ENCODE measurements at places on chromosomes 2 and 18.

DNA sequence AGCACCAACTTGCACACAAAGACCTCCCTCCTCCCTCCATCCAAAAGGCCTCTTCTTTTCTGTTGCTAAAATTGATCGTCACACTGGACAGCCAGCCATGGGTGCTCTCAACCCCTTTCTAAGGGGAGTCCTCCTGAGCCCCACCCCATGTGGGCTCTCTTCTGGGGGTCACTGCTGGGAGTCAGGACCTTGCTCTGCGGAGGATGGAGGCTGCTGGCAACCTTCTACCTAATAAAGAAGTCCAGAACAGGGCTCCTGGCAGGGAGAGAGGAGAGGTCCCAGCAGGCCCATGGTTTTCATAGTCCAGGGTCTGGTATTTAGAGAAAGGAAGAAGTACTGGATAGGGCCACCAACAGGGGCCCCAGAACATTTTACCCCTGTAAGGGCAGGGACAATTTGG lies 67.6 kb upstream of the OTOS start:
- DNase-seq = no peak

DNA sequence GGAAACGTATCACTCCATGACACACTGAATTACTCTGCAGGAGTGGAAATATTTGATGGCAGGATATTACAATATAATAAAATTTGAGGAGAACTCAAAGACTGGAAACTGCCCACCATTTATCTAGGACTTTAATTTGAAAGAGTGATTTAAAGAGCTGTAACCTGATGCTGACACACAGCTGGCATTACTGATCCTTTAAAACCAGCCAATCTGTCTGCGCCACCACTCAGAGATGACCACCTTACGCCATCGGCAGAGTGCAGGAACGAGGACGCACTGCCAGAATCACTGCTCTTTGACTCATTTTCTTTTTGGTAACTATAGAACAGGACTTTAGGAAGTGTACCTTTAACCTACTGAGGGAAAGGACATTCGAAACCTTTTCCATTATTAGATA lies 114.1 kb downstream of the EPB41L3 start:
- DNase-seq = no peak

DNA sequence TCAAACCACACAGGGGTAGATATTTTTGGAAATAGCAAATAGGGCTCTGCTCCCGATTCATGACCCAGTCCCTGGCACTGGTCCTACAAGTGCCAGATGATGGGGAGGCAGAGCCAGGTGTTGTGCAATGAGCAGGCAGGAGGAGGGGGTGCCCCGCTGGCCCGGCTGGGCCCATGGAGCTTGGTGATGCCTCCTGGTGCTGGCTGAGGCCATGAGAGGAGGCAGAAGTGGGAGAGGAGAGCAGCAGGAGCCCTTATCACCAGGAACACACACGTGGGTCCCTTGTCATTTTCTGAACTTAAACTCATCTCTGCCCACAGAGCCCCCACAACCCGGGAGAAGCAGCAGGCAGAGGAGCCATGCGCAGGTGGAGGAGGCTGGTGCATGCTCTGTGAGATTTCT lies 90.5 kb upstream of the MAPK4 start:
- no peak for DNase-seq

- DNase-seq = no peak
Observed at GRCh38 chr2:191234376-191234775, 10.8 kb upstream of the MYO1B start.

- DNase-seq = no peak
Observed at GRCh38 chr2:152542337-152542994, 174.8 kb downstream of the PRPF40A start.

- DNase-seq = peak; percentile 3
Observed at GRCh38 chr2:84373391-84373790, 85.7 kb downstream of the SUCLG1 start.

DNA sequence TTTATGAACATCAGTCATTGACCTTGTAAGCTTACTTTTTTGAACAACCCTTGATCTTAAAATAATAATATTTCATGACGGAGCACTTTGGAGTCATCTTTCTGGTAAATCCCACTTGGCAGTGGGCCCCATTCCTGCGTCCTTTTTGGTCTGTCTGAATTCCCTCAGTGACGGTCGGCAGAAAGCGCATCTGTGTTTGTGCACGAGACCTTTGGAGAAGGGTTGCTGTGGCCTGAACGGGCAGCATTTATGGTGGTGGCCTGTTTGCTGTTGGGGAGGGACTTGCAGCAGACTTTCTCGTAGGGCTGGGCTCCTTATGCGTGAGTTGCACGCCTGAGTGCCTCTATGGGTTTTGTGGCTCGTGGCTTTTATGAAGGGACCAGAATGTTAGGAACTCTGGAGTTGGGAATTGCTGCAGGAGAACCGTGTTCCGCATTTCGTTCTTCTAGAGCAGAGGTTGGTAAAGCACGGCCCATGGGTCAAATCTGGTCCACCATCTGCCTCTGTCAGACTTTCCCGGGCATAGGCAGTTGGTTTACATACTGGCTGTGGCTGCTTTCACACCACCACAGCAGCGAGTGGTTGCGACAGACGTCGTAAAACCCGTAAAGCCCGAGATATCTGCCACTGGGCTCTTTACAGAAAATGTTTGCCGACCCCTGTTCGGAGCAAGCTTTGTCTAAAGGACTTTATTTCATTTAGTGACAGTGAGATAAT lies 30.8 kb downstream of the LPIN1 start:
- DNase-seq = no peak

- DNase-seq = no peak
Observed at GRCh38 chr18:26262156-26262555, 35.9 kb downstream of the TAF4B start.

DNA sequence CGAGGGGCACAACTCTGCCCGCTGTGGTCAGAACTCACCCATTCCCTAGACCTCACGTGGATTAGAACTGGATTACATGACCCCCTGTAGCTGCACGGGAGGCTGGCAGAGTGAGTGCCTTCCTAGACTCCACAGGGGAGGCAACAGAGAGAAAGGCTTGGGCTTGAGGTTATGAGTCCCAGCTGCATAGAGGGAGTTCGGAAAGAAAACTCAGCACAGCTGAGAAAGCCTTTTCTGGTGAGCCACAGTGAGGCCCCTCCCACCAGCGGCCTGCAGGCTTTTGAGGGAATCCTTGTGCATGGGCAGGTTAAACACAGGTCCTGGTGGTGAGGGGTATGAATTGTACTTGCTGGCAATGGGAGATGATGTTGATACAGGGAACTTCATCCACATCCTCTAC lies 217.3 kb downstream of the FHOD3 start:
- DNase-seq = no peak

DNA sequence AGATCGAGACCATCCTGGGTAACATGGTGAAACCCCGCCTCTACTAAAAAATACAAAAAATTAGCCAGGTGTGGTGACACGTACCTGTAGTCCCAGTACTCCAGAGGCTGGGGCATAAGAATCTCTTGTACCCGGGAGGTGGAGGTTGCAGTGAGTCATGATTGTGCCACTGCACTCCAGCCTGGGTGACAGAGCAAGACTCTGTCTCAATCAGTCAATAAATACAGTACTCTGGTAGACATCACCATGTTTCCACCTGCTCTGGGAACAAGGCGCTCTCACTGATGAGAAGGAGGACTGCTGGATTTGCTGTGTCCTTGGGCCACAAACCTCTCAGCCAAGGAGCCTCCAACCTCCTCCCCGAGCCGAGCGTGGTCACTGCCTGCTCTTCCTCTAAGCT lies 154.2 kb upstream of the ZNF236 start:
- no peak for DNase-seq

DNA sequence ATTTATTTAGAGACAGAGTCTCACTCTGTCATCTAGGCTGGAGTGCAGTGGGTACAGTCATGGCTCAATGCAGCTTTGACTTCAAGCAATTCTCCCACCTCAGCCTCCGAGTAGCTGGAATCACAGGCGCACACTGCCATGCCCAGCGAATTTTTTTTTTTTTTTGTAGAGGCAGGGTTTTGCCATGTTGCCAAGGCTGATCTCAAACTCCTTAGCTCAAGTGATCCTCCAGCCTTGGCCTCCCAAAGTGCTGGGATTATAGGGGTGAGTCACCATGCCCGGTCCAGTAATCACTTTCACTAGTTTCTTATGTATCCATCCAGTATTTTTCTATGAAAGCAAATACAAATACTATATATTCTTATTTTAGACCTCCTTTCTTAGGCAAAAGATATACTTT lies 24.0 kb downstream of the PRKAG3 start:
- no peak for DNase-seq

- DNase-seq = peak; percentile 82
Observed at GRCh38 chr2:14903709-14904374, 271.3 kb downstream of the LRATD1 start.

GRCh38 chr2:38959466-38959865 lies 69.8 kb downstream of the ARHGEF33 start:
- no peak for DNase-seq

GRCh38 chr18:75977081-75977480 lies 518.0 kb downstream of the ZNF516 start:
- no peak for DNase-seq

DNA sequence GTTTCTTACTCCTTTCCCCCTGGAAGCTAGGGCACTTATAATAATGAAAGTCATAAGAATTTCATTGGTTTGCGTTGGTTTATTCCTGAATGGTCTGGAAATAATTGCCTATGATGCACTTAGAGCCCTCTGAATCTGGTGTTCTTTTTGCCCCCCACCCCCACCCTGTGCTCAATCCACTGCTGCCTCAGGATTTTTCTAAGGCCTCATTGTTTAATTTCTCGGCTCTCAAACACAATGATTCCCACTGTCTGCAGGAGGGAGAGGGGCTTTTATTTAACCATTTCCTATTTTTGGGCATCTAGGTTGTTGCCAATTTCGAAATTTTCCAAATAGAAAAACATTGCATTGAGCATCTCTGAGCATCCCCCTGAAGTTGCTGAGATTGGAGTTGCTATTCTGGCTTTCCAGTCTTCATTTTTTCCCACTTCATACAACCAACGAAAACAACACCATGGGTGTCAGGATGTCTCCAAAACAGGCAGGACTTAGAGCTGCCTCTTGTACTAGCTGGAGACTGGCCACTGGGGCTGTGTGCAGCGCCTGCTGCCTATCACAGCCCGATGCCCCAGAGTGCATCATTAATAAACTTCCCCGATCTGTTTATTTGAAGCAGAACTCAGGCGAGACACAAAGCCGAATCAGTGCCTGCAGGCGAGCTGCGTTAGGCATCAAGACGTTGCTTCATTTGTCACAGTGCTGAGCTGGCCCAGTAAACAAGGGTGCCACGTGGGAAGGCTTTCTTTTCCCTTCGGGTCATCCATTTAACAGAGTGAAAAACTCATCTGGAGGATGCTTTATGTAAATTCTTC lies 1.8 kb upstream of the PCARE start:
- DNase-seq = no peak

DNA sequence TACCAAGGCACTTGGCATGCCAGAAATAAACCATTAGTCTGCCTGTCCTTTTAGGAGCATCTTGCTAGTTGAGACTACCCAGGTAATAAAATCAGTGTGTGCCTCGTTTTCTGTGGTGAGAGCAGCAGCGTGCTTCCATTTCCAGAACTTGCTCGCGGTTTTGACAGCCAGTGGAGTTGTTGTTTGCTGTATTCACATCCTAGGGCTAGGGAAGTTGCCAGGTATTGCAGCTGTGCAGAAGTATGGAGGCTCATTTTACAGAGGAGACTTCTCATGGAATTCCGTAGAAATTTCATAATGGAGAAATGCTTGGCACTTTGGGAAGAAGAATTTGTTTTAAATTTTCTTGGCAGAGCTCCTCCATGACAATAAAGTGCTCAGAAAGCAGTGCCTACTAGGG lies 1355.1 kb upstream of the ZEB2 start:
- DNase-seq = no peak

DNA sequence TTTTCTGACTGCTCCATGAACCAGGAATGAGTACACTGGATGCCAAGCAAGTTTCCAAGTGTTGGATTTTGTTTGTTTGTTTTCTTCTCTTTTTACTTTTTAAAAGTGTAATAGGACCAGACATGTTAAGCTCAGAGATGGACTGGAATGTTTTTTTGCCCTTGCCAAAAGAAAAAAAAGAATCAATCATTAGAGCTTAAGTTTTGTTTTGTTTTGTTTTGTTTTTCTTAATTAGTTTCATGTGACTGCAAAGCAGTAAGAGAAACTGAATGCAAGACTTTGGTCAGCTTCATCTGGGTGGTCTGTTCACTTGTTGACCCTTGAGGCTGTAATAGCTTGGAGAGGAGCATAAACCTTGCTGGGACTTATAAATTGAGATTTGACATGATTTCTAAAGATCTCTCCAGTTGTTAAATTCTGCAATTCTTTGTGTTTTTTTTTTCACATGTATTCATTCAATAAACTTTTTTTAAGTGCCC lies 42.4 kb upstream of the SLC1A4 start:
- DNase-seq = no peak

DNA sequence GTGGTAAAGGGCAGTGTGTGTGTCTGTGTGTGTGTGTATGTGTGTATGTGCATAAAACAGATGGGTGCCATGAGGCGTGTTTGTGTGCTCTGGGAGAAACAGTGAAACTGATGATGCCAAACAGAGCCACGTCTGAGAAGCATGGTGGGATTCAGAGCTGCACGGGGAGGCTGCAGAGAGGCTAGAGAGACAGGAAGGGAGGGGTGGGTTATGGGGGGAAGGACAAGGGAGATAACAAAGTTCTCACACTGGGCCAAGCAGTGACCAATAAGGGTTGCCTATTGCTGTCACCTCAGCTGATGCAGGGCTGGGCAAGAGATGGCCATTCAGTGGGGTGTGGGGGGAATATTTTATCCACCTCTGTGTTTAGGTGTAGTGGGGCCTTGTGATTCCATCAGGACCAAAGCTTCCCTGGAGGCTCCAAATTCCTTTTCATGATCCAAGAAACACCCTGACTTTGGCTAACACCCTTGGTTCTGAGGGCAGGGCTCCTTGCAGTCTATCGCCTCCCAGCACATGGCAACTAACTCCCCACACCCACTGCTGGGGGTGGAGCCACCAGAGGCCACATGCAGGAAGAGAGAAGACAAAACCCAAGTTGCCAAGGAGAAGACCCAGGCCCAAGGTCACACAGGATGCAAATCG lies 54.2 kb upstream of the POMC start:
- DNase-seq = no peak

DNA sequence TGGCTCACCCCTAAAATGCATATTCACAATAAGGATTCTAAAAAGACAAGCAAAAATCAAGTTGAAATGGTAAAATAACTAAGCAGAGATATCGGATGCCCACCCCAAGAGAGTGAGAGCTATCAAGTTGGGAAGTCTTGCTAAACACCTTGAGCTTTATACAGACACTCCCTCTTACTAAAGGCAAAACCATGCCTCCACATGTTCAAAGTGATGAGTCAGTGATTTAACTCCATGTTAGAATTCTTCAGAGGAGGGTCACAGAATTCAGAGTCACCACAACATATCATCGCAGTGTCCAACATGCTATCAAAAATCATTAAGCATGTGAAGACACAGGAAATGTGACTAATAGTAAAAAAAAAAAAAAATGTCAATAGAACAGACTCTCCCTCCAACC lies 20.6 kb upstream of the ST8SIA3 start:
- no peak for DNase-seq

- DNase-seq = no peak
Observed at GRCh38 chr2:233453916-233454315, 99.6 kb downstream of the DGKD start.

DNA sequence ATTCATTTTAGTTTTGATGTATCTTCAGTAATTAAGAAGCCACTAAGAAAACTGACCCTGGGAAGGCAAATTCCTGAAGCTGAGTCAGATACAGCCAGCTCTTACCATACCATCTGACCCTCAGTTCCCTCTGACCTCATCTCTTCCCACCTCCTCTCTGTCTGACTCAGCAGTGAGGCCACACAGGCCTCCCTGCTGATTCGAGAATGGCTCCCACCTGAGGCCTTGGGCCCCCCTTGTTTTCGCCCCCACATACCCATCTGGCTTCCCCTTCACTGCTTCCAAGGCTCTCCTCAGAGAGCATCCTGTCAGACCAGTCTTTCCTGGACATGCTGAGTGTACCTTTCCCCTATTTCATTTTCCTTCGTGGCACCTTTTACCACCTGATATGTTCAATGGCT lies 71.0 kb upstream of the CYP1B1 start:
- peak; percentile 86 for DNase-seq
